ENCODE measurements at places on chromosomes 4 and X.

DNA sequence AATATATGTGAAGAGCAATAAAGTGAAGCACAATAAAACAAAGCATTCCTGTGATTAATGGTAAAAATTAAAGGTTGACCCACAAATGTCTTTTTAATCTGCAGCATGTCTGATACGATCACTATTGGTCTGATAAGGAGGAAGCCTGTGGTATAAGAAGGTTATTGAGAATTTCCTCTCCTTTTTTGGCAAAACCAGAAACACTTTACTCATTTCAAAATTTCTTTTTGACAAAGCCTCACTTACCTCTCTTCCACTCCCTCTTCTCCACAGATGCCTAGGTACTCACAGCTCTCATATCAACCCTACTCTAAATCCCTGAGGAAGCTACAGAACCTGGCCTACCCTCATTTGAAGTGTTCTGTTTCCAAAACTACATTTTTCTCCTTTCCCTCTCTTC, 56.1 kb downstream of the TSPAN5 start:
- DNase-seq: no peak

DNA sequence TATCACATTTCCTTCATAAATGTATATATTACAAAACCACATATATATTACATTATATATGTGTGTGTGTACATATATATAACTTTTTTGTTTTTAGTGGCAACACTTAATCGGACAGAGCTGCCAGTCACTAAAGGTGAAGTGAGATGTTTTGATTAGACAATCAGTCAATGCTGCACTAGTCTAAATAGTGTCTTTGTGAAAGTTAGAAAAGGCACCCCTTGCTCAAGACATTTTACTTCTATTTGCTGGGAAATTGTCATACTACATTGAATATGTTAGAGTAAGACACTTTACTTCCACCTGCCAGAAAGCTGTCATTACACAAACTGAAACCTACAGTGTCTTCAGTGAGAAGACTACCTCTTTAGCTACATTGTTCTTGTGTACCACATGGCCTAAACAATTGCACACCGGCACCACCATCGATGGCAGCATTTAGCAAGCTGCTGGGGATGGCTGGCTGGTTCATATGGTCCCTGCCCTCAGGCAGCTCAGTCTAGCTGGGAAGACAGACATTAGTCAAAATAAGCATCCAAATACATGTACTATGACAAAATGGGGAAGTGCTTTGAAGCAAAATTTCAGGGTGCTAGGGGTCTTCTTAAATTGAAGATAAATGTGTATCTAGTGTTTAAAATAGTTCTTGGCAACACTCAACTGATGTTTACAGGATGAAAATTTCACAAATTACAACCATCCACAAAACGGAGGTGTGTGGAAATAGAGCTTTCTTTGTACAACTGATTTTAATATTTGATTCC, 148.1 kb upstream of the GATB start:
- no peak for DNase-seq

- no peak for DNase-seq
These were observed 25.9 kb downstream of the UNC5C start for GRCh38 chr4:95522682-95523530.

DNA sequence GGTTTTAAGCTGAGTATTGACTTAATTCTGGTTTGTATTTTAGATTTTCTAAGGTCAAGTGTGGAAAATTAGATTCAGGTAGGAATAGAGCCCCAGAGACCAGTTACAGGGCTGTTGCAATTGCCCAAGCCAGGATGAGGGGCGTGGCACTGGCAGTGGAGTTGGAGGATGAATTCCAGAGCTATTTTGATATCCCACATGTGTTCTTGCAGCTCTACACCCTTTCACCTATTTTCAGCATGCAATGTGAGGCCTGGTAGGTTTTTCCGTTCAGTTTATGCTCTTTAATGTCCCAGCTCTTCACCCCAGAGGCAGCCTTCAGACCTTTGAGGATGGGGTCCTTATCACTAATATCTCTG, 17.9 kb upstream of the OGT start:
- no peak for DNase-seq

Measured in DMS79 treated with DMSO at 0.1 percent for 48 hours (cell line).